Prostate gland (tissue), 2 donors: ENCODE measurements at places on chromosomes 5 and 9. TPM values are rescaled to one million over a fixed set of nuclear protein-coding genes. Genes with fewer than 3 reads are reported as not detected.

Gene ZNF618
- 4.6 TPM for total RNA-seq

Gene INSL6
- total RNA-seq = 8.9 TPM

Gene IGFBPL1
- 14.3 TPM for total RNA-seq

Gene HDHD3
- 52.2 TPM for total RNA-seq

Gene MARCOL
- total RNA-seq = not detected

Gene IRX1
- not detected for total RNA-seq

Gene IFNA21
- not detected for total RNA-seq

Gene MCTP1
- 3.3 TPM for total RNA-seq

Gene THBS4
- total RNA-seq = 21.5 TPM

Gene ANKRD20A1
- total RNA-seq = 2.2 TPM

Gene LECT2
- not detected for total RNA-seq

Gene C9orf153
- 1.6 TPM for total RNA-seq

Gene GPR151
- total RNA-seq = not detected

Gene TMEM250
- total RNA-seq = 65.1 TPM

Gene SLC6A19
- 0.09 TPM for total RNA-seq

Gene MYORG
- total RNA-seq = 9.0 TPM
